ENCODE measurements at places on chromosomes 6 and 20.
A peak's percentile ranks its signal among the peaks of the same experiment; 100 is the strongest.

DNA sequence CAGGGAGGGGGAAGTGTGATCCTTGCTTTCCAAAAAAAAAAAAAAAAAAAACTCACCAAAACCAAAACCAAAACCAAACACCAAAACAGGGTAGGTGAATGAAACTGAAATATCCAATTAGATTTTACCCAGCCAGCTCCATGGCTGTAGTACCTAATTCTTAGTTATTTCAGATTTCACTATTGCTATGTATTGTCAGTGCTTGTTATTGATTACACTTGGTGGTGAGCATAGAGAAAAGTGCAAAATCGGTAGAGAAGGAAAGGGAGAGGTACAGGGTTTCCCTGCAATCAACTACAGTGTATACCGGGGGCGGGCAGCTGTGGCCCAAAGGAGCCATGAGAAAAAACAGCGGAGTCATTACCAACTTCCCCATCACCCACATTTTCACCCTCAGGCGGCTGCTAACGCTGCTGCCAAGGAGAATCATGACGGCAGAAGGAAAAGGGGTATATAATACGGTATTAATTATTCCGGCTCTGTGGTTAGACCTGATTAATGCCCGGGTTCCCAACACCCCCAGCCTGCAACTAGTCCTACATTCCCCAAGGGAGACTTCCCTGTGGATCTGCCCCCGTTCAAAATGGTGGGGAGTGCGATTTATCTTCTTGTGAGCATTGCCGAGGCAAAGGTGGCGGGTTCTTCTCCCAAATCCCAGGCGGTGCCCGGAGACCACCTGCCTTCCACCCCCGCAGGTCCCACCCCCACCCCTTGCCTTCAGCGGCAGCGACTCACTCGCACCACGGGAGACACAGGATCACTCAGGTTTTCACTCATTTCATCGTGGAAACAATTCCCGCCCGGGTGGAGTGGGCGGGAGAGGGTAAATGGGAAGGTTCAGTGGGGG, at the start of gene C6orf62:
Gene C6orf62 (minus strand): TSS at position 30 of the 847 bp plus-strand sequence. CDS start 486 bp downstream, outside the sequence.
- DNase-seq, result peak; percentile 53

GRCh38 chr20:42435230-42435629, 754.5 kb downstream of the PTPRT start:
- DNase-seq, result no peak

- no peak for DNase-seq
Measured at GRCh38 chr6:63929111-63929510, 293.5 kb downstream of the PHF3 start.

- no peak for DNase-seq
Measured at GRCh38 chr20:44064501-44065400, 122.2 kb downstream of the JPH2 start.

DNA sequence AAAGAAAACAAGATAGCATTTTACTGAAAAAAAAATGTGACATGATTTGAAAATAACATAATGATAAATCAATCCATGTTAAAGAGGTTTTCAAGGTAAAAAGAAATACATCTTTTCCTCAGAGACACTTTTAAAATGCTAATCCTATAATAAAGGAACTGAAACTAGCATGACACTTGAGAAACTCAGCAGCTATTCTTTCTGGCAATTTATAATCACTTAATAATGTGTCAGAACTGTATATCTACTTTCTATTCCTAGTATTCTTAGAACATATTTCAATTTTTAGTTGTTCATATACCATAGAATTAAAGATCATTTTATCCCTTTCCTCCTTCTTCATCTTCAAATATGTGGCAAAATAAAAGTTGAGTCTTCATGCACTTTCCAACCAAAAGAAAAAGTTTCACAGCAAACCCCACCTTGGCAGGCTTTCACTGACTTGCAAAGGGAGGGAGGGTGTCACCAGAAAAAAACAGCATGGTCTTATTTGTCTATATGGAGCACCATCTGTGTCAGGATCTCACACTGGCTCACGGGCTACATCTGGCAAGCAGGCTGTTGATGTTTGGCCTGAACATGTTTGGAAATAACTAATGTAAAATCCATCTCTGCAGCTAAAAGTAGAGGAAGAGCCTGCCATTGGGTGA, 48.5 kb downstream of the FHL5 start:
- DNase-seq, result no peak
